Fibroblast of villous mesenchyme (primary cell): ENCODE measurements at places on chromosomes 12 and 14. TPM values are rescaled to one million over a fixed set of nuclear protein-coding genes. Genes with fewer than 3 reads are reported as not detected.
A peak's percentile ranks its signal among the peaks of the same experiment; 100 is the strongest.

DNA sequence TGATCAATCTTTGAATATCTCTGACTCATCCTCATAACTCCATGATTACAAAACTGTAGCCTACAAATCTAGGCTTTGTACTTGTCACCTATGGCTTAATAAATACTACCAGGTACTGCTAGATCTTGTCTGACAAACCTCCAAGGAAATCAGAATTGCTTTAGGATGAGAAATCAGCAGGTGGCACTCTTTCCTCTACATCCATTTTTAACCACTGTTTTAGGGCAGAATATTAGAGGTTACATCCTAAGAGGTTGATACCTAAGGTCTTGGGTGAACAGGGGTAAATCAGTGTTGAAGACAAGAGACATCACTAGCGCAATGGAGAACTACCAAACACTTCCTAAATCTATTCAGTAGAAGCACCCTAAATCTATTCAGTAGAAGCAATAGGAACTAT is 63.1 kb upstream of the SOX5 start:
- no peak for DNase-seq

DNA sequence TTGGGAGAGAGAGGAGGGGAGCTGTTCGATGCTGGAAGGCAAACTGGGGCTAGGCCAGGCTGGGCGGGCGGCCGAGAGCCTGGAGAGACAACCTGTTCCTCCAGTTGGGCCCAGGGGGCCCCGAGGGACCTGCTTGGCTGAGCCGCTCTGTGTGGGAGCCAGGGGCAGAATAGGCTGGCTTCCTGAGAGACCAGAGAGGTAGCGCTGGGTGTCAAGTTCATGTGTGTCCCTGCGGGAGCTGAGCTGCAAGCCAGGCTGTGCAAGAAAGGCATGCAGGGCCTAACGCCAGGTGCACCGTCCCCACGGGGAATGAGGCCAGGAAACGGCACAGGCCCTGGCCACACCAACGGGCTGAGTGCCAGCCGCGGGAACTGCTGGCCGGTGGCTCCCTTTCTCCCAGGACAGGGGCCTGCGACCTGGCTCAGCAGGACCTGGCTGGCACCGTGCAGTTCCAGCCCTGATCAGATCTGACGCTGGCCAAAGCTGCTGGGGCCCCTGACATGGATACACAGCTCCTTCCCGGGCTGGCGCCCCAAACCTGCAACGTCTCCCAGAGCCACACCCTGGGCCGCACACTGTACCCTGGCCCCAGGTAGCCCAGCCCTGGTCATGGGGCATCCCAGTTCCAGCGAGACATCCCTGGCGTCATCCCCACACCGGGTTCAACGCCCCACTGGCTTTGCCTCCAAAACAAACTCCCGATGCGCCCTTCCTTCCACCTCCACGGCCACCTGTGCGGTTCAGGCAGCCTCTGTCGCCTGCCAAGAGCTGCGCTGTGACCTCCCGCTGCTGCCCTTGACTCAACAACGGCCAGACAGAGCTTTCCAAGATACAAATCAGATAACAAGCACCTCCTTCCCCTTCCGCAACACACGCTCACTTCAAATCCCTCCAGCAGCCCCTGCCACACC is 65.0 kb downstream of the RFLNA start:
- no peak for DNase-seq

DNA sequence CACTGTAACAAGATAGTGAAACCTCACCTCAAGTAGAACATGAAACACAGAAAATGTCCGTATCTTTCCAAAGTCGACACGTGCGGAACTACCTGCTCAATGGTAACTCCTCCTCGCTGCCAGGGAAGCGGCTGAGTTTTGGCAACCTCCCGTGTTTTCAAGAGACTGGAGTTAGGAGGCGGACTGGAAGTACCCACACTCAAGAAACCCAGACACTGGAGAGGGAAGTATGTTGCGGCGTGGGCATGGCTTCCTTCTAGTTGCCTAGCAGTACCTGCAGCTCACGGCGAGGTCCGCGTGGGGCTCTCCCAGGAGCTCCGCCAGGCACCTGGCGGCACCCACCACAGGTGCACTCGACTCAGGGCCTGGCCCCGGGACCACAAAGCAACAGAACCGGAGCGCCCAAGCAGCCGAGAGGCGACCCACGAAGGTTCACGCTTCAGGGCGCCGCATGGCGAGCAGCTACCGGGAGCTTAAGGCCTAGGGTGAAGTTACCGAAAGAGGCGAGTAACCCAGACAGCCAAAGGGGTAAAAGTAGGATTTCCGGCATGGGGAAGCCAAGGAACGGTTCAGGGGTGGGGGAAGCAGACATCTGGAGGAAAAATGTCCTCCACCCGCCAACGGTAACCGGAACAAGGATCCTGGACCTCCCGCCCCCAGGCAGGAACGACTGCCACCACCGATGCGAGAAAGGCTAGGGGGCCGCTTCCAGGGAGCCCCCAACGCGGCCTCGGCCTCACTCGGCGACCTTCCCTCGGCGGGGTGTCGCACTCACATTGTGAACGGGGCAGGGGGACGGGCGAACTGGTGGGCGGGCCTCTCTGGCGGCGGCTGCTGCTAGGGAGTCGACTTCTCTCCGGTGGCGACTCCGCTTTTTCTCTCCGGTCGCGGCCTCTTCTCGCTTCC is 608 bp downstream of the PTGES3 start:
- peak; percentile 48 for DNase-seq

DNA sequence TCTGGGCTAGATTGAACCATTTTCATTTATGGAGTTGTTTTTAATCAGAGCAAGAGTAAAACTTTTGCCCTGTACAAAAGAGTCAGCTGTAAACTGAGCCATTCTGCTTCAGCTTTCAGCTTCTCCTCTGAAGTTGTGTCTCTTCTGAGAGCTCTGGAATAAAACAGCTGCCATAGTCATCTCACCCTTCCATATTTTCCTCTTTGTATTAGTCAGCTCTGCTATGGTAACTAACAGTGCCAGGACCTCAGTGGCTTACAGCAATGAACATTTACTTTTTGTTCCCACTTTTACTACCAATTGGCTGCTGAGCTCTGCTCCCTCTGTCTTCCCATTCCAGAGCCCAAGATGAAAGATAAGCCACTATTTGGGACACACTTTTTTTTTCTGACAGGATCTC is 178.5 kb downstream of the DAD1 start:
- DNase-seq: no peak

DNA sequence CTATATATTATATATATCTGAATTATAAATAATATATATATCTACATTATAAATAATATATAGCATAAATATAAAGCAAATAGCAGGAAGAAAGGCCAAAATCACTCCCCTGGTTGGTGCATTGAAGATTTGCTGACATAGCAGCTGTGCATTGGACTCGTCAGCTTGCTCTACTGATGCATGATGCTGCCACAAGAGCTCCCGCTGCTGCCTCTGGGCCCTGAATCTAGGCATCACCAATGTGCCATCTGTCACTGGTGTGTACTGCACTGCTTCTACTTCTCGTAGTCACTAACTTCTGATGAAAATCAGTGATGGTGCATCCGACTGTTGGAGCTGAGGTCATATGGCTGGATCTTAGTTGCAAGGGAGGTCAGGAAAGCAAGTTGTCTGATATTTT is 205.0 kb downstream of the ADAMTS20 start:
- DNase-seq: no peak

- DNase-seq: no peak
Measured at GRCh38 chr12:128905003-128905544, 51.8 kb downstream of the GLT1D1 start.

DNA sequence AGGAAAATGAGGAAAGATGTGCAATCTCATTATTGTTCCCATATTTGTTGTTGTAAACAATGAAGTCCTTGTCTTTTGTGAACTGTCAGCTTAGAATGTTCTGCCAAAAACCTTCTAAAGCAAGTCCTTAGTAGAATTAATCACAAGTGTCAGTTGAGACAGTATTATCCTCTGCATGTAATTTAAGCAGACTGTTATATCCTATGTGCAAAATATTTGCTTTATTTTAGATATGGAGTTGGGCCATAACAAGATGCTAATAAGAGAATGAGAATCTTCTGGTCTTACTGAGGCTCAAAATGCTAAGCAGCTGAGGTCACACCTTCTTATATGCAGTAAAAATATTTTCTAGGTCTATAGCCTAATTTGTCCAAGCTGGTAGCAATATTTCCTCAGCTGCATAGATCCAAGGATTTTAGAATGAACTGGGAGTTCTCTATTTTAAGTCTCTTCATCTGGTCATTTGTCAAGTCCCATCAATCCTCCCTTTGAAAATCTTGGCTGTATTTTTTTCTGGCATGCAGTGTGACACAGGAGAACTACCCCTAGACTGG is 222.3 kb upstream of the NAV3 start:
- no peak for DNase-seq

DNA sequence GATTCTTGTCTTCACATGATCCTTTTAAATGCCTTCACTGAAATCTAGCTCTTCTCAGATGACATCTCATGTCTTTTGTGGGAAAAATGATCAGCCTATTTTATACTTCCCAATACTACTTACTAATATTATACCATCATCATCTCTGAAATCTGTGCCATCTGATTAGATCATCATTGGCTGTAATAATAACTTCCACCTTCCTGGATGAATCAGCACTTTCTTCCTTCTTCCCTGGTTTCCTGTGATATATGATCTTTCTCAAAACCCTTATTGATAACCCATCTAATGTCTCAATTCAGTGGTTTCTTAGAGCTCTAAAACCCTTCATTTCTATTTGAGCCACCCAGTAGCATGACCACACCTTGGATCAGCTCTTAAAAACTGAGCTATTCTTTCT is 30.9 kb downstream of the GPR137C start:
- no peak for DNase-seq

DNA sequence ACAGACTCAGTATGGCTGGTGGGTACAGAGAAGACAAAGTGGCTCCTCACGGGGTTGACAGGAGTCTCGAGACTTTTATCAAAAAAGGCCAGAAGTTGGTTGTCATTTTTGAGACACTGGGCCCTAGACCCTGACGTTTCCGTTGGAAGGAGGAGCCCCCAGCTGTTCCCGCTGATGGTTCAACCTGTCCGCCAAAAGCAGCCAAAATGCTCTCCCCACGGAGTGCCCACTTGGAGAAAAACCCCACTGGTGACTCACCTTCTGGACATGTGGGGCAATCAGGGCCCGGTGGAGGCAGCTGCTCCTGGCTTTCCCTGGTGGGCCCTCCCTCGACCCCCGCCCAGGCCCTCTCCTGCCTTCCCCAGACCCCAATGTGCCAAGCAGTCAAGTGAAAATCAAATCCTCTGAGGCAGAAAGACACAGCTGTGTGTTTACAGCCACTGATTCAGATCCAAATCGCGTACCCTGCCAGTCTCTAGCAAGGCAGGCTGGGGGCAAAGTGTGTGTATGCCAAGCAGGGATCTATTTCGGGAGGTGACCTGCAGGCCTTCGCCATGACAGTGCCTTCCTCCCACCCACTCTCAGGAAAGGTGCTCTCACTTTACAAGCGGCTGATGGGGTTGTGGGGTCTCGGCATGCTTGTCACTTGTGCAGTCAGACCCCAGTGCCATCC is 347.4 kb downstream of the DPF3 start:
- no peak for DNase-seq

DNA sequence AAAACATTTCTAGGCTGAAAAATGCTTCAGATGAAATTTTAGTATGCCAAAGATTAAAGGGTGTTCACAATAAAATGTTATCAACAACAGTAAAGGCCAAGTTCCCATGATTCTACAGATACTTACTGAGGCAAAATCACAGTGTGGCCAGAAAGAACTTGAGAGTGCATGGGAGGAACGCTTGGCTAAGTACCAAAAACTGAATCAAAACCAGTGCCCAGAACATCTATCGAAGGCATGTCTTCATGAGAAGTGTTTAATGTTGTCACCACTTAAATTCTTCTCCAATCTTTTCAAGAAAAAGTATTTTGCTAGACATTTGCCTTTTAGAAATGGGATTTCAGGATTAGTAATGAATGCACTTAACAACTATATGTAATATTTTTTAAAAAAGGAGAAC is 41.5 kb downstream of the KIF21A start:
- no peak for DNase-seq

DNA sequence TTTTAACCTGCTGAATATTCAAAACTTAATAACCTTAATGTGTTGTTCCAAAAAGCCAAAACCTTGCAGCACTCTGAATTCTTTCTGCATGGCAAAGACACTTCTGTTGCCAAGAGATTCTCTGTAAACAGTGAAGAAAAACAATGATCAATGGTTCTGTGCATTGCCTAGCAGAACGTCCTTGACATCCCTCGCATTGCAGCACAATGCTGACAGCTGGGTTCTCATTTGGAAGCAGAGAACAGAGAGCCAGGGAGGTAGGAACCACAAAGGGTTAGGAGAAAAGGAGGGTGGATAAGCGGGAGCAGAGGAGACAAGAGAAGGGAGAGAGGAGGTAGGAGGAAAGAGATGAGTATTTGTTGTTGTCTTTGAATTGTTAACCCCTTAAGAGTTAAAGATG is 501.1 kb downstream of the NAV3 start:
- DNase-seq: no peak

DNA sequence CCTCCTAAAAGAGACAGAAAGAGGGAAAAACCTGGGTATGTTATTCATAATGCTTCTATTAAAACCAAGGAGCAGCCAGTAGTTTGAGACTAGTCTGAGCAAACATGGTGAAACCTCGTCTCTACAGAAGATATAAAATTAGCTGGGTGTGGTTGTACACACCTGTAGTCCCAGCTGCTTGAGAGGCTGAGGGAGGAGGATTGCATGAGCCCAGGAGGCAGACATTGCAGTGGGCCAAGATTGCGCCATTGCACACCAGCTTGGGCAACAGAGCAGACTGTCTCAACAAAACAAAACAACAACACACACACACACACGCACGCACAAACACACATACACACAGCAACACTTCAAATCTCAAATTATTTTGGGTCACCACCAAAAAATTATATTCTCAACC is 27.8 kb downstream of the HECTD4 start:
- DNase-seq: no peak

GRCh38 chr12:49187184-49187583 is 1.7 kb downstream of the TUBA1A start:
- peak; percentile 41 for DNase-seq

GRCh38 chr12:56080556-56081138 is 682 bp downstream of the ERBB3 start:
- DNase-seq: no peak

The FITM1 gene
- total RNA-seq: not detected in 2 replicates

The APOF gene
- not detected in 2 replicates for total RNA-seq

The C1QL4 gene
- total RNA-seq: under 0.01 TPM in 1 of 2 replicates, not detected in the other

The HNF1A gene
- total RNA-seq: not detected in 2 replicates

The LTBR gene
- 61.3 and 69.6 TPM in 2 replicates for total RNA-seq

The HOXC10 gene
- total RNA-seq: 0.43 and 5.2 TPM in 2 replicates

The DRAM1 gene
- 95.7 and 344 TPM in 2 replicates for total RNA-seq

The SPRING1 gene
- 27.4 and 28.9 TPM in 2 replicates for total RNA-seq

The AMDHD1 gene
- total RNA-seq: not detected in 2 replicates
